ENCODE measurements at places on chromosomes 3 and 15.

DNA sequence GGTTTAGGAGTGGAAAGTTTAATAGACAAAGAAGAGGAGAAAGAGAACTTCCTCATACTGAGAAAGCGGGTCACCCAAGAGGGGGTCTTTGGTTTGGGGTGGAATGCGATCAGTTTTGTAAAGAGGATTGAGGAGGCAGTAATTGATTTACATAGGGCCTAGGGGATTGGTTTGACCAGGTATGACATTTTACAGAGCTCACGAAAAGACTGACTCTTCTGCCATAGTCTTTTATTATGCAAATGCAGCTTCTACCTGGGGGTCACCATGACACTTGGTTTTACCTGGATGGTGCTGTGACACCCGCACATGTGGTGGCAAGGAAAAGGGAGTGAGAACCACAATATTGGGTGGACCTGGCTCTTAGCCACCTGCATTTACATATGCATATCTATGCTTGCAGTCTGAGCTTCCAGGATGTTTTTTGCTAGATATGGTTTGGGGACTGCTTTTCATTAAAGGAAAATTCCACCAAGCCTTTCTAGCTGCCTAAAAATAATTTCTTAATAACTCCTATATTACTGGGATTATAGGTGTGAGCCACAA, 6.9 kb upstream of the NME9 start:
- no peak for DNase-seq

- peak; percentile 23 for DNase-seq
Observed at GRCh38 chr3:42653560-42654330, at the start of gene ZBTB47. ZBTB47 (plus strand) TSS chr3:42653697; CDS start chr3:42658356, 4,659 bp downstream.

- DNase-seq = no peak
Observed at GRCh38 chr3:178699810-178700209, 163.6 kb downstream of the KCNMB2 start.

DNA sequence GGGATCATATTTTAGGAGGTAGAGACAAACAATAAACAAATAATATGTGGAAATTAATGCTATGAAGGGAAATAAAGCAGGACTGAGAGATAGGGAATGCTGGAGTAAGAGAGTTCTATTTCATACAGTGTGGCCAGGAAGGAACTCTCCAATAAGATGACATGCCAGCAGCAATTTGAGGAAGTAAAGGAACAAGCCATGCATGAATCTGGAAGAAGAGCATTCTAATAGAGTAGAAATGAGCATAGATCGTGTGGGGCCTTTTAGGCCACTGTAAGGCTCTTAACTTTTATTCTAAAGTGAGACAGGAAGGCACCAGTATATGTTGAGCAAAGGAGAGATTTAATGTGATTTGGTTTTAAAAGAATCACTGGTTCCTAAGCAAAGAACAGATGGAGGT, 126.3 kb downstream of the DMXL2 start:
- DNase-seq = no peak
